ENCODE measurements at places on chromosomes 3 and 15. TPM values are rescaled to one million over a fixed set of nuclear protein-coding genes. Genes with fewer than 3 reads are reported as not detected.

SUSD5 gene
- polyA plus RNA-seq, result 0.25 TPM

ATP6V1A gene
- polyA plus RNA-seq, result 12.7 TPM

C3orf20 gene
- not detected for polyA plus RNA-seq

ASB14 gene
- polyA plus RNA-seq, result not detected

ZIC1 gene
- polyA plus RNA-seq, result not detected

ARPP21 gene
- polyA plus RNA-seq, result not detected

SCAANT1 gene
- not detected for polyA plus RNA-seq

SERPINI2 gene
- polyA plus RNA-seq, result not detected

SLC7A14 gene
- polyA plus RNA-seq, result not detected

DNA sequence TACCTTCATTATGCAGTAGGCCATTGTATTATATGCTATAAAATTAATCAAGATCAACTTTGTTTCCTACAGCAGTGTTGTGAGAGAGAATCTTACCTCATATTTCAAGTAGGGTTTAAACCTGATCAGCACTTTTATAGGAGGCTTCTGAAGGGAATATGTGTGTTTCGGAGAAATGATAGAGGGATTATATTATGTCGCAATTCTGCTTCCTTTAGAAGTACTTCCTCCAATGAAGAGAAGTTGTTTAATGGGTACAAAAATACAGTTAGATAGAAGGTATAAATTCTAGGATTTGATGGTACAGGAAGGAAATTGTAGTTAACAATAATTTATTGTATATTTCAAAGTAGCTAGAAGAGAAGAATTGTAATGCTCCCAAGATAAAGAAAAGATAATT is 54.9 kb downstream of the NSUN3 start:
- no peak for DNase-seq

- DNase-seq, result no peak
Observed at GRCh38 chr3:175224051-175224450, 364.9 kb downstream of the NAALADL2 start.

DNA sequence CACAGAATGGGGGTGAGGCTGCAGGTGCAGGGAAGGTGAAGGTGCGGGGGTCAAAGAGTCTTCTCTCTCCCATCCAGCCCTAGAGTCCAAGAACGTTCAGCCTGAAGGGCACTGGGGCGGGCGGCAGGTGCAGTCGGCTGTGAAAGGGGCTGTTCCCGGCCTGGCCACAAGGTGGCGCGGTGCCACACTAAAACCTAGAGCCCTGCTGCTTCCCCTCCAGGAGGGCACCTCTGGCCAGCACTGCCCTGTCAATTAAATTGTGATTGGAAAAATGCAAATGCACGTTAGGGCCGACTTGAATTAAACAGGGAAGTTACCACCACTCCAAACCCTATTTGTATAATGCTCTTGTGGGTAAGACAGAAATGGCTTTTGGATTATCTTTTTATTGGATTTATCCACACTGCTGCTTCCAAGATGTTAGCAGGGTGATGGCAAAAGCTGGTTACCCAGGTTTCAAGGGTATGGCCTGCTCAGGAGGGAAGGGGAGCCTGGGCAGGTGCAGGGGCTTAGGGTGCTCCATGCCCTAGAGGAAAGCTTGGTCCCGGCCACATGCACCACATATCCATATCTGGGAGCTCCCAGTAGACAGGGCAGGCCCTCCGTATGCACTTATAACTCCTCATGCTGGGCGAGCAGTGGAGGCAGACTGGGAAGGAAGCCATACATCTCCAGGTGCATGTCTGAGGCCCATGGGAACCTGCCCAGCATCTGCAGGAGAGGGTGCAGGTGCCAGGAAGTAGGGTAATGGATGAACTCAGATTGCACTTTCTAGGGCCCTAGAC is 119.8 kb downstream of the ADCY5 start:
- peak; percentile 90 for DNase-seq

GRCh38 chr3:9862391-9863057 is 17.5 kb downstream of the CIDEC start:
- DNase-seq, result peak; percentile 85

DNA sequence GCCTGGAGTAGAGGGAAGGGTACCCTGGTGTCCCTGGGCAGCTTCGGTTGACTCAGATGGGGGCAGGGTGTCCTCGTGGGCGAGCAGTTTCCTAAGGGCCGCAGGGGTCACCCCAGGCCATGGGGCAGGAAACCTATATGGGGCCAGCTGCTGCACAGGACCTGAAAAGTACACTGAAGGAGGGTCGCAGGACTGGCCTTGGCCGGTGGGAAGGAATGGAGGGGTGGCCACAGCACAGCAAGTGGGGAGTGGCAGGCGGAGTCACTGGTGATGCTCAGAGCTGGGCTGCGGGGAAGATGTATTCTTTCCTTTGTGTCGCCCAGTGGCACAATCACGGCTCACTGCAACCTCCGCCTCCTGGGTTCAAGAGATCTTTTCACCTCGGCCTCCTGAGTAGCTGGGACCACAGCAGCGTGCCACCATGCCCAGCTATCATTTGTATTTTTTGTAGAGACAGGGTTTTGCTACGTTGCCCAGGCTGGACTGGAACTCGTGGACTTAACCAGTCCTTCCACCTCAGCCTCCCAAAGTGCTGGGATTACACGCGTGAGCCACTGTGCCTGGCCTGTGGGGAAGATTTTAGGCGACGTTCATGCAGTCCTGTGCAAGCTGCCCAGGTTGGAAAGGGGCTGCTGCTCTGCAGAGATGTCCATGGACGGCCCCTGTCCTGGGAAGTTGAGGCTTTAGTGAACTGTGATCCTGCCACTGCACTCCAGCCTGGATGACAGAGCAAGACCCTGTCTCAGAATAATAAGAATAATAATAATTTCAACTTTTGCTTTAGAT is 57.2 kb downstream of the EFCAB12 start:
- no peak for DNase-seq

DNA sequence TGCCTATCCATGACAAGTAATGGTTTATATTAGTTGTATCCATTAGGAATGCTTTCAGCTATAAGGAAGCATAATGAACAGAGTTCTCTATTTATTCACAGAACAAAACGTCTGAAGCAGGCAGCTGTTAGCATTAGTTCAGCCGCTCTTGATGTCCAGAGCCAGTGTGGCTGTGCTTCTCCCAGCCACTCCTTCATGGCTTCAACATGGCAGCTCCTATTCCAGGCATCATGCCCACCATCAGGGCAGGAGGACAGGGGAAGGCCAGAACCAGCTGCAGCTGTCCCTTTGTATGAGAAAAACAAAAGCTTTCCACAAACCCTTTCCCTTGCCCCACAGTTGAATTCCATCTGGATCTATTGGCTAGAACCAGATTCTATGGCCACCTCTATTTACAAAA is 12.9 kb upstream of the SNRK start:
- peak; percentile 26 for DNase-seq

- DNase-seq, result no peak
Observed at GRCh38 chr3:69032142-69032541, 18.7 kb upstream of the EOGT start.

GRCh38 chr15:72200395-72201237 is 3.0 kb upstream of the GRAMD2A start:
- DNase-seq, result no peak

Data from stomach (tissue), 19 donors.